ENCODE measurements at places on chromosomes 4 and X.

DNA sequence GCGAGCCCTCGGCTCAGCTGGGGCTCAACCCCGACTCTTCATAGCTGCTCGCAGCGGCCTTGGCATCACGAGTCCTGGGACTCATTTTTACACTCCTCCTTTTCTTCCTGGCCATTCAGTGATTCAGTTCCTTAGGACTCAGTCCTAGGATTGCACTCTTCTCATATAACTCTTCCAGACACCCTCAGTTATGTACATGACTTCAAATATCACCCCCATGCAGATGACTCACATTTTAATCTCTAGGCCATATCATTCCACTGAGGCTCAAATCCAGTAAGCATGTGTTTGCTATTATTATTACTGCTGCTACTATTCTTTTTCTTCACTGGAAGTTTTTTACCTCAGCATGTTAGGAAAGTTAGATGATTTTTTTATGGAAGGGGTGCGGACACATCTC lies 14.4 kb downstream of the ITGB1BP2 start:
- no peak for DNase-seq

- no peak for DNase-seq
These were observed 10.1 kb downstream of the SMIM10L2A start for GRCh38 chrX:135431886-135432285.

DNA sequence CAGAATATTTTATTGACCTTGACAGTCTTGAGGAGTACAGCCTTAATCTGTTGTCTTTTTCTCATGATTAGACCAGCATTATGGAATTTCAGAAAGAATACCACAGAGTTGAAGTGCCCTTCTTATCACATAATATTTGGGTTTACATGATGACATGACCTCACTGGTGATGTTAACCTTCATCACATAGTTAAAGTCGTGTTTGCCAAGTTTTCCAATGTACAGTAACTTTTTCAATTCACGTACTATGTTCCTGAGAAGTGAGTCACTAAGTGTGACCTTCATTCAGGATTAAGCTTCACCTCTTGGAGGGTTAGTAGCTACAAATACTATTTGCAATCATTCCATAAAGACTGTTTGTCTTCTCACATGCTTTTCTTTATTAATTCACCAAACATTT lies 52.1 kb downstream of the RAB40A start:
- DNase-seq = no peak

GRCh38 chr4:168636506-168637196 lies 139.8 kb downstream of the PALLD start:
- DNase-seq = no peak

DNA sequence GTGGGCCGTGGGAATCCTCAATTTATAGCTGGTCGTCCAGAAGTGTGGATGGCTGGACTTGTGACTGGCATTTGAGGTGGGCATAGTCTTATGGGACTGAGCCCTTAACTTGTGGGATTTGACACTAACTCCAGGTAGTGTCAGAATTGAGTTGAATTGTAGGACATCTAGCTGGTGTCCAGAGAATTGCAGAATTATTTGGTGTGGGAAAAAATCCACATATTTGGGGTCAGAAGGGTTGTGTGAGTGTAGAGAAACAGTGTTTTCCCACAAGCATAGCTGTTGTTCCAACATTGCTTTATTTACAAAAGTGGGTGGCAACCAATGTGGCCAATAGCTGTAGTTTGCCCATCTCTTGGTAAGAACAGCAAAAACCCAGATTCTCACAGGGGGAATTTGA lies 91.3 kb downstream of the MOSPD2 start:
- no peak for DNase-seq

DNA sequence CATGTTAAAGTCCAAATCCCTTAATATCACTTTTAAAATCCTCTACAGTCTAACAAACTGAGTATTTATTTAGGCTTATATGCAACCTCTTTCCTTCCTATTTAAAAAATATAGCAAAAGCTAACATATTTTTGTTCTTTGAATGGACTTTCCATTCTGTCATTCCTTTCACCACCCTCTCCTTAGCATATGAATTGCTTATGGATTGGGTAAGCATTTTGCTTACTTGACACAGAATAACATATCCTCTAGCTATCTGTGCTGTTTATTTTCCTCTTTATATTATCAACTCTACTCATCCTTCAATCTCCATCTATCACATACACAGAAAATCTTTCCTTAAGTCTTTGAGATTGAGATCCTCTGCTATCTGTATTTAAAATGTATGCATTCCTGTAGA lies 206.1 kb upstream of the NEIL3 start:
- no peak for DNase-seq

- DNase-seq = no peak
These were observed 62.4 kb downstream of the ATXN3L start for GRCh38 chrX:13257223-13258051.

GRCh38 chrX:77143907-77144306 lies 303.3 kb upstream of the FGF16 start:
- no peak for DNase-seq

DNA sequence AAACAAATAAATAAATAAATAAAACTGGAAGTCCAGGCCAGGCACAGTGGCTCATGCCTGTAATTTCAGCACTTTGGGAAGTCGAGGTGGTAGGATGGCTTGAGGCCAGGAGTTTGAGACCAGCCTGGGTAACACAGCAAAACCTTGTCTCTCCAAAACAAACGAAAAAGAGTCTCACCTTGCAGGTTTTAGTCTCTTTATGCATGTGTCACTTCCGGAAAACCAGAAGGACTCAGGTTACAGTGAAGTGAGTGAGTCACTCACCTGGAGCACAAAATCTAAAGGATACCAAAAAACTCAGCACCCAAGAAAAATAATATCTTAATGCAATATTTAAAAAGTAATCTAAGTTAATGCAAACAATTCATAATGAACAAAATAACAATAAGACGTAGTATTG lies 20.1 kb upstream of the SLC34A2 start:
- DNase-seq = no peak

GRCh38 chr4:140103676-140104075 lies 50.3 kb downstream of the MAML3 start:
- DNase-seq = no peak

DNA sequence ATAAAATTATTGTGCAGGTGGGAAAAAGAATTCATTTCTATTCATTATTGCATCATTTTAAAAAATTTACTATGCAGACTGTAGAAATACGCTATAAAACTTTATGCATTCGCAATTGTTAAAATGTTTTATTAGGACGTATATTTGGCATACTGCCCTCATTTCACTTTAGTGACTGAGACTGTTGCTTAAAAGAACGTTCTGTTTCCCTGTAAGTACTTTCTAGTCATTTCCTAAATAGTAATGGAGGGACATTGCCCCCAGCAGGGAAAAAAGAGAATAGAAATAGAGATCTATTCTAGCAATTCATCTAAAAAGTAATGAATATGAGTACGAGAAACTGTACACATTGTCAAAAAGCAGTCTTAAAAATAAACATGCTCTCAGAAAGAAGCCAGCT lies 1295.8 kb upstream of the TENM3 start:
- DNase-seq = no peak

- DNase-seq = no peak
These were observed 10.7 kb upstream of the TMEM164 start for GRCh38 chrX:109992203-109992602.

GRCh38 chrX:134895805-134896581 lies 94.8 kb upstream of the SMIM10 start:
- DNase-seq = no peak

DNA sequence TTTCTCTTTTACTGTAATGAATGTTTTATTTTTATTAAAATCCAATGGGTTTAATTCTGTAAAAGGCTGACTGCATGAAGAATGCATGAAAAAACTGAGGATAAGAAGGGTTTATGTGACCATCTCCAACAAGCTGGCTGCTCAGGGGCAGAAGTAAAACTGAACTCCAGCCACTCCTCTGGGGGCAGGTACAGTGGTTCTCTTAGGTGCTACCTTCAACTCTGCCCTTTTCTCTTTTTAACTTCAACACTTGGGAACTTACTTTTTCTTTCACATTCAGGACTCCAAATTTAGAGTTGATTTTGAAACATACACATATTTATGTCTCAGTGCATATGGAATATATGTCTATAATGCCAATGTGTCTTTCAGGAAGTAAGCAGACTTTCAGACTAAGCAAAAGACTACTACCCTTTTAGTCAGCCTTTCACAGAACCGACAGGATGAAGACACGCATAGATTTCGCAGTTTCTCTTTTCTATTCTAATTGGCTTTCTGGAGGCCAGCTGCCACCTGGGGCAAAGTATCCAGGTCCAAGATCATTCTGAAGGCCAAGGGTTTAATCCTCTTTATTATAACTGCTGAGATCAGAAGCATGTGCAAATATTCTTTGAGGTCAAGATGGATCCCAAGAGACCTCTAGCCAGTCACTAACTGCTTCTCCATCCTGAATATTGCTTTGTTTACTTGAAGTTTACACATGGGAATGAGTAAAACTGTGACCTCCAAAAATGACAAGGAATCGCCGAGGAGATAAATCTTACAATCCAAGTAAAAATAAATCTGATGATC lies 30.7 kb downstream of the HS3ST1 start:
- no peak for DNase-seq

DNA sequence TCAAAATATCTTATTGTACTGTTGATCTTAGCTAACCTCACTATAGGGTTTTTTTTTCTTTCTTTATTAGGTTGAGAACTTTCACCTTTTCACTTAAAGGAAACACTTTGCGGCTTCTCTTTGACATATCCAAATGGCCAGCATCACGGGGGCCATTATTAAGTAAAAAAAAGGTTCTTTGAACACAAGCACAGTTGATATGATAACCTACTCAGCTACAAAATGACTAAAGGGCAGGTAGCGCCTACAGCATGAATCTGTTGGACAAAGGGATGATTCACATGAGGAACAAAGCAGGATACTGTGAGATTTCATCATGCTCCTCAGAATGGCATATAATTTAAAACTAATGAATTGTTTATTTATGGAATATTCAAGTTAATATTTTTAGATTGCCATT lies 119.6 kb downstream of the CCSER1 start:
- no peak for DNase-seq

DNA sequence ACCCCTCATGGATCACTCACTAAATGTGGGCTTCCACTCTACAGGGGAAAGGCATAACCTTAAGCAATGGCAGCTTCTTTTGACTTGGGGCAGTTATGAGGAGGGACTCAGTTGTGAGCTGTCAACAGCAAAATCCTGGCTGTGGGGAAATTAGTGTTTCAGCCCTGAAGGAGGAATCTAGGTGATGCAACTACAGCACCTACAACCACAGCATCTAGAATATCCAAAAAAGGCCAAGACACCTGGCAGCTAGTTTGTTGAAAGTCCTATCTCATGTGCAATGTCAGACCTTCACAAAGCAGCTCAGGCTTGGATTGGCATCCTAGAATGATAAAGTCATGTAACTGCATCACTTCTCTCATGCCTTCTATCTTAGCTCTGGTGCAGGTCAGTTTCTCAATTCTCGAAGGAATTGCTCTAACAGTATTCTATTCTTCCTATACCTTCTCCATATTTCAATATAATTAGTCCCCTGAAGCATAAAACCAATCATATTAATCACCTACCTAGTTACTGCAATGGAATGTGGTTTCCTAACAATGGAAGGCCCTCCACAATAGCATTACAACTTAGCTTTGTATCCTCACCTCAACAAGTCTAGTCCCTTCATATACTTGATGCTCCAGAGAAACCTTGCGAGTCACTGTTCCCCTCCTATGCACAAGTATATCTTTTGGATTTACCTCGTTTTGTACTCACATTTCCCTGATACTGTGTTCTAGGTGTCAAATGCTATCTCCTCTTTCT lies 5.5 kb upstream of the ANTXR2 start:
- no peak for DNase-seq

DNA sequence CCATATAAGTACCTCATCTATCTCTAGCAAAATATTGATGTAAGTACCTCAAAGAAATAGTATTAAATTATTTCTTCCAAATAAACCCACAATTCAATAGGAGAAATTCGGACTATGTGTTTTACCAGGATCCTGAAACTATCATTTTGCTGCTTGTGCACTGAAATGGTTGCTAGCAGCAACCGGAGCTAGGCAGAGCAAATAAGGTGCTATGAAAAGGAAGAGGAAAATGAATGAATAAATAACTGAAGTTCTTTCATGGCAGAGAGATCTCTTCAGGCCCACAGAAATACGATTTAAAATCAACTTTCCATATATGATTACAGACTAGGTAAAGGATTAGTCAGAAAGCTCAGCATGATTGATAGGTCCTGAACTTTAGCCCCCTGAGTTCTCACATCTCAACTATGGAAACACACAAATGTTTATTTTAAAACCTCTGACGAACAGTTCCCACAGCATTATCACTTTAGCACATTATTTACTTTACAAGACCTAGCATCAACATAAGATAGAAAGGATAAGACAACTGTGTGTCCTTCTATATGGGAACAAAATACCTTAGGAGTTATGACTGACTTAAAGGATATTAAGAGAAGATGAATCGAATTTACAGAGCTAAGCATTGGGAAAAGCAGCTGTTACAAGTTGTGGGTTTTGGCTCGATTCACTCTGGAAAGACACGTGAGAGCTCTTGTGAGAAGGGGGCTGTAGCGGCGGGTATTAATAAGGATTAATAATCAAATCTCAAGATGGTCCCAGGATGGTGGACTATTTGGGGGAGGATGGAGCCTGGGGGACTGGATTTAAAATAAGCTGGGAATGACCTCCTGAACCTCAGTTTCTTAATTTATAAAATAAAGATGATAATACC lies 104.3 kb downstream of the CORIN start:
- DNase-seq = no peak

GRCh38 chr4:12203945-12204344 lies 775.3 kb upstream of the HS3ST1 start:
- no peak for DNase-seq

DNA sequence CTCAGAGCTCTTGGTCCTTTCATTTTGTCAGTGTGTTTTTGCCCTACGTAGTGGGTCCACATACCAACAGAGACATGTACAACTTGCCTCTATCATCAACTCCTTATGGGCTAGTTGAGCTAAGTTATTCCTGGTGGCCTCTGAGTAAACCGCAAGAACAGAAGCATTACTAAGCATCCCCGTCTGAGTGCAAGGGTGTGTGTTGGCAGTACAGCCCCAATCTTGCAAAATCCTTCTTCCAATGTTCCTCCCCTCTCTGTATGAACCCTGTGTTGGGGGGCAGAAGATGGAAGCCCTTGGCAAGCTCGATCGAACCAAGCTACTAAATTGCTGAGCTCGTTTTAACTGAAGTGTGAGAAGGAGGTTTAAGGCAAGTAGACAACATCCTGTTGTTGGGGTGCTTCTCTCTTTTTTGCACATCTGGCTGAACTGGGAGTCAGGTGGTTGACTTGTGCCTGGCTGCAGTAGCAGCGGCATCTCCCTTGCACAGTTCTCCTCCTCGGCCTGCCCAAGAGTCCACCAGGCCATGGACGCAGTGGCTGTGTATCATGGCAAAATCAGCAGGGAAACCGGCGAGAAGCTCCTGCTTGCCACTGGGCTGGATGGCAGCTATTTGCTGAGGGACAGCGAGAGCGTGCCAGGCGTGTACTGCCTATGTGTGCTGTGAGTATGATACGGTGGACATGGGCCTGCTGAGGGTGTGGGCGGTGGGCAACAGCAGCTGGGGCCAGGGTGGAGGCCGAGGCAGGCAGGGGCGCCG lies at the start of gene SH2D1A:
TSS of gene SH2D1A (plus strand) at position 447 of the 760 bp plus-strand sequence. CDS start at position 527, 80 bp downstream.
- peak; percentile 28 for DNase-seq

- DNase-seq = no peak
These were observed 75.2 kb downstream of the SPRY1 start for GRCh38 chr4:123471655-123472369.
